ENCODE measurements at places on chromosomes 3 and 15.

GRCh38 chr3:10505050-10505790 lies at the start of gene ATP2B2:
Gene ATP2B2 (minus strand): TSS chr3:10505586. CDS start chr3:10449543, 56,043 bp downstream.
- peak; percentile 39 for DNase-seq

DNA sequence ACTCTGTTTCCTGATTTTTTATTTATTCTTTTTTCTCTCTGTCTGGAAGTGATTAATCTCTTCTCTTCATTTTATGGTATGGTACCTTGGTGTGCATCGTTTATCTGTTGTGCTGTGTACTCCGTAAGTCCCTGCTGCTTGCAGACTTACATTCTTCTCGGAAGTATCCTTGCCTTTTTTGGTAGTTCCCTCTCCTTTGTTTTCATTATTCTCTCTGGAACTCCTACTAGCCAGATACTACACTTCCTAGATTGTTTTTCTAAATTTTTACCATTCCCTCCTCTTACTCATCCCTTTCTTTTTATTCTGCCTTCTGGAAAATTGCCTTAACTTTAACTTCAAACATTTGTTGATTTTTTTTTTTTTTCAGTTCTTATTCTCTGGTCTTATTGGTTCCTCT lies 27.2 kb downstream of the PIK3CA start:
- no peak for DNase-seq

DNA sequence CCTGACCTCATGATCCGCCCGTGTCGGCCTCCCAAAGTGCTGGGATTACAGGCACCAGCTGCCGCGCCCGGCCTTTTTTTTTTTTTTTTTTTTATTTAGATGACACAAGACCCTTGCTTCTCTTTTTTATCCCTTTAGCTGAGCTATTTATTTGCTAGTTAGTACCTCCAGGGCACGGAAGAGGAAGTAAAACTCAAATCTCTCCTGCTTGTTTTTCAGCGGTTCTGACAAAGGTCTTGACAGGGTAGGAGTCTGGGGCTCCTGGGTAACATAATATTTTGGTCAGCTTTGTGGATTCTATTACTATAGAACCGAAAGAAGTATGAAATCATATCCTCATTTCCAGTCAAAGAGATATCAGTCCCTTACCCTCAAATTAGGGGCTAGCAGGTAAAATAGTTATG lies 44.0 kb upstream of the ETV5 start:
- no peak for DNase-seq

DNA sequence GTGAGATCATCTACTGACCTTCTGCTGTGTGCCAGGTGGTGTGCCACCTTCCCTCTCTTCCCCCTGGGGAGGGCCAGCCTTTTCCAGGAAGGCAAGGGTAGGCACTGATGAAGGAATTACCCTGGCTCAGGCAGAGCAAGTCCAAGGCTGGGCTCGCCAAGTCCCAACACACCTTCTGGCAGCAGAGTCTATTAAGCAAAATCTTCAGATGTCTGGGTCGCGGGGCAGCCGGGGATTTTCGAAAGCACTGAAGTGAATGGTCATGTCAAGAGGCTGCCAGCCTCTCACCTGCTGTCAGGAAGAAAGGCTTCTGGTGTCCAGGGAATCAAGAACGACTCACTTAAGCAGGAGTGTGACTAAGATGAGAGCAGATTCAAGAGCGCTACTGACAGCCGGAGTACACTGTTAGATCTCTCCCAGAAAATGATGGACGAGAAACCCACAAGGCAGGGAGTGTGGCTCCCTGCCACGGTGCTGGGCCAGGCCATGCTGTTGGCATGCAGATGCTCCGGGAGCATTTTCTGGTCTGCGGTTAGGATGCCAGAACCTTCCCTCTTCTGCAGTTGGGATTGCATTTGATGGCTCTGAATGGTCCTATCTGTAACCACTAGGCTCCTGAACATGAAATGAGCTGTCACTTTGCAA lies 479.8 kb downstream of the SHQ1 start:
- no peak for DNase-seq

DNA sequence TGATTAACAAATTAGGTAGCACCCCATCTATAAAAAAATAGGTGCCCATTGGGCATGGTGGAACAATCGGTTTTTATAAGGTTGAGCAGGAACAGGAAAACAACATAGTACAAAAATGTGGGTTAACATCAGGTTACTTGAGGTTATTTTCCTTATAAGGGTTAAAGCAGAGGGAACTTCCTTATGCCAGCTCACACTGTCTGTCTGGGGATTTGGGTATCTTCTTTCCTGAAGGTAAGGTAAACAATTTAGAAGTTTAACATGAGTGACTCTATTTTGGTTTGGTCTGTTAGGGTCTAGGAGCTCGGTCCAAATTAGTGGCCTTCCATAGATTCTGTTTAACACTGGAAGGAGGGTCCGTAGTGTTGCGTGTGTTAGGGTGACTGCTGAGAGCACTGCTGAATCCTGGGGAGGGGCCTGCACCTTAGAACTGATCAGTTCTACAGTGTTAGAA lies 14.7 kb downstream of the CHD2 start:
- no peak for DNase-seq

GRCh38 chr15:85788771-85789495 lies 5.8 kb downstream of the KLHL25 start:
- DNase-seq = no peak

- no peak for DNase-seq
Observed at GRCh38 chr3:180594631-180595558, 7.1 kb upstream of the TTC14 start.

DNA sequence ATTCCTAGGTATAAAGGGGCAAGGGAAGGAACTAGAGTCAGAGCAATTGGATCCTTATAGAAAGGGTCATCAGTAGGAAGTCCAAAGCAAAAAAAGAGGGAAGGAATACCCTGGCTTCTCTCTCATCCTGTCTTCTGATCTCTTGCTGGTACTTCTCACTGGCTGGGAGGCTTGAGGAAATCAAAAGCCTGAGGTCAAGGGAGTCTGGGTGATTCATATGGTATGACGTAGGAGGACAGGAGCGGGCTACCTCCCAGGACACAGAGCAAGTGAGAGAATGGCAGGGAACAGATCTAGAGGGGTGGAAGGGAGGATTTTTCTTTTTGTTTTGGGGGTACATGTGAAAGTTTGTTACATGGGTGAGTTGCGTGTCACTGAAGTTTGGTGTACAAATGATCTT lies 76.0 kb downstream of the CFAP20DC start:
- DNase-seq = no peak

- DNase-seq = no peak
Observed at GRCh38 chr15:93770788-93771187, 460.6 kb upstream of the MCTP2 start.

DNA sequence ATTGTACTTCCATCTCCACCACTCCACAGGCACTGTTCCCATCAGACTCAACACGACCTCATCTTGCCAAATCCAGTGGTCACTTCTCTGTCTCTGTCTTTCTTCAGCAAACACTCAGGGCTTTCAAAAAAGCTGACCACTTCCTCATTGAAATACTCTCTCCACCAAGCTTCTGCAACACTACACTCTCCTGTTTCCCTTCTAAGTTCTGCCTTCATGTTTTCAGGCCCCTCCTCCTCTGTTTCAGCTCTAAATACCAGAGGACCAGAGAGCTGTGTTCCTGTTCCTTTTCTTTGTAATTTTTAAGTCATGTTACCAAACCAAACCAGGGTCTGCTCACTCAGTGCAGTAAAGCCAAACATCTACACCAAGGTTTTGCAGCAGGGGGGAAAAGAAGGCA lies 33.8 kb upstream of the ACP3 start:
- DNase-seq = no peak

- DNase-seq = no peak
Observed at GRCh38 chr15:72281713-72282112, 9.4 kb upstream of the PARP6 start.

DNA sequence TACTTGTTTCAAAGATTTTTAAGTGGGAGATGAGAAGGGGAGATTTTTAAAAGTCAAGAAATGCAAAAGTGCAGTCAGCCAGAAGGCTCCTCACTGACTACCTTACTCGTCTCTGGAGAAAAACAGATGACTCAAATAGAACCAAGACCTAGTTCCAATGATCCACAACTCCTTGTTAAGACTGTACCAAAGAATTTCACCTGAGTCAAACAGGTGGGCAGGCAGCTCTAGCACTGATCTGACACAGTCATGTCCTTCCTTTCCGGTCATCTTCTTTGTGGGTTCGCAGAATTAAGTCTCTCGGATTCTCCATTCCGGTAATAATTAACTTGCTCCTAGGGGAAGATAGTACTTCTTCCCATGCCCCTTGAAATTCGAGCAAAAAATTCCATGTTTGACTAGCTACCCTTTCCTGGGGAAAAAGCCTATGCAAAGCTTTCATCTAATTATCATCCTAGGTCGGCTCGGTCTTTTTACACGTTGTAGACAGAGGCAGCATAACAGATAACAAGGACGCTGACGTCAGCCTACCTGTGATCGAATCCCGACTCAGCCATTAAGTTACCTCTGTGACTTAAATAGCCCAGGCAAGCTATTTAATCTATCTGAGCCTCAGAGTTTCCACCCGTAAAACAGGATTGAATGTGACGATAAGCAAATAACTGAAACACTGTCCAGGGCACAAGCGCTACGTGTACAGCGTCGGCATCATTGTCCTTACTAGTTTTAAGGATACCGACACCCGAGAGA lies 758 bp downstream of the SELENOK start:
- no peak for DNase-seq

GRCh38 chr3:159062734-159063410 lies 261.0 kb downstream of the MFSD1 start:
- DNase-seq = no peak

GRCh38 chr15:47742334-47742733 lies 25.0 kb downstream of the SEMA6D start:
- no peak for DNase-seq

DNA sequence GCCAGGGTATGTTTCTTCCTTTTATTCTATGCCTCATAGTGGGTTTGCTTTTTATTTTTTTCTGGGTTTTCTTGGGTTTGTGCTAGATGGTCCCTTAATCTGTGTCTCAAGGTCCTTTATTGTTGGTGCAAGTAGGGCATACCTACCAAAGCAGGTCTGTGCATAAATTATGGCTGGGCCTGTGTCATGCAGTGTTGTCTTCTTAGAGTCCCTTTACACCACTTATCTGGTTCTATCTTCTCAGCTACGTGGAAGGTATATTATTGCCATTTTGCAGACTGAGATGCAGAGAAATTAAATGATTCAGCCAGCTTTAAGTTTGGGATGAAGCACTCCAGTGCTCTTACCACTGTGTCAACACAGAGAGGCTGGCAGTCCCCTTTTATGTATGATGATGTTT lies 293.5 kb upstream of the SOX2 start:
- DNase-seq = no peak

DNA sequence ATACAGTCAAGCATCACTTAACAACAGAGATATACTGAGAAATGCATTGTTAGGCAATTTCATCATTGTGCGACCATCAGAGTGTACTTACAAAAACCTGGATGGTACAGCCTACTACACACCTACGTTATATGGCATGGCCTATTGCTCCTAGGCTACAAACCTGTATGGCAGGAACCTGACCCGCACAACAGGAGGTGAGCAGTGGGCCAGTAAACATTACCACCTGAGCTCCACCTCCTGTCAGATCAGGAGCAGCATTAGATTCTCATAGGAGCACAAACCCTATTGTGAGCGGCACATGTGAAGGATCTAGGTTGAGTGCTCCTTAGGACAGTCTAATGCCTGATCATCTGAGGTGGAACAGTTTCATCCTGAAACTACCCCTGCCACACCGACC lies 89.7 kb downstream of the SCAPER start:
- no peak for DNase-seq

- DNase-seq = no peak
Observed at GRCh38 chr3:52939600-52939999, 42.3 kb upstream of the STIMATE start.

DNA sequence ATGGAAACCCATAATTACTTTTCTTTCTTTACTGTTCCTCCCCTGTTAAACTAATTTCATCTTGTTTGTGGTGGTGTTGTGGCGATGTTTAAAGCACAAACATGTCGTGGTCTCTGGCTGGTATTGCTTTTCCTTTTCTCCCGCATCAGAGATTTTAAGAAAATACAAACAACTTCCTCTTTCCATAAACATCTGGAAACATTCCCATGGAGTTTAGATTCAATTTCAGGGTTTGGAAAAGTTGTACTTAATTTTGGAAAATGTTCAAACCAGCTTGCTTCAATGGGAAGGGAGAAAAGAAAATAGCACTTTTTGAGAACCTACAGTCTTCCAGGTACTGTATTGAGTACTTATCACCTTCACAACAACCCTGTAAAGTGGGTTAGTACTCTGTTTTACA lies 30.4 kb downstream of the STARD9 start:
- no peak for DNase-seq

GRCh38 chr3:139574026-139574947 lies 34.7 kb upstream of the RBP1 start:
- no peak for DNase-seq

DNA sequence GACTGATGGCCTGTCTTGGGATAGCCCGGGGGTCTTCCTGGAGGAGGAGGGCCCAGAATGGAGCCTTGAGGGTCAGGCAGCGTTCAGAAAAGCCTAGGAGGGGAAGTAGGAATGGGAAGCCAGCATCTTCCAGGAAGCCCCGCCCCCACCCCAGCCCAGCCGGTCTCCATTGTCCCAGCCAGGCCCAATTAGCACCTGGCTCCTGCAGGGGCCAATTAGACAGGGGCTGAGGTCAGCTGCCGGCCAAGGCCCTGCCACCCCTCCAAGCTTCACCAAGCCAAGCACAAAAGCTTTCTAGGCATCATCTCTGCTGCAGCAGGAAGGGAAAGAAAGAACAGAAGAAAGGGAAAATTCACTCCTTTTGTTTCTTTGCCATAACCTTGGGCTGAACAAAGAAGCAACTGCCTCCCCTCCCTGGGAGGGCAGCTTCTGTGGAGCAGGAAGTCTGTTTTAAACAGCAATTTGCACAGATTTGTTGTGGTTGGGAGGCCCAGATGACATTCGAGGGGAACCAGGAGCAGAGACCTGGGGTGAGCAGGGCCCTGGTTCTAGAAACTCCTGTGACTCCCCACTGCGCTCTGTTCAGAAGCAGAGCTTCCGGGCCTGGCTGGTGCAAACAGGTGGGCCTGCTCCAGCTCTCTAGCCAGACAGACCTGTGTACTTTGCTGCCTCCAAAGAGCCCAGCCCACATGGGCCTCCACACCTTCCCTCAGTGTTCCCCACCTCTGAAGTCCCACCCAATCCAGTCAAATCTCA lies 47.7 kb downstream of the CYP11A1 start:
- DNase-seq = no peak

GRCh38 chr15:48761393-48762158 lies 49.3 kb downstream of the CEP152 start:
- DNase-seq = no peak

GRCh38 chr3:178567611-178568010 lies 31.4 kb downstream of the KCNMB2 start:
- no peak for DNase-seq

GRCh38 chr15:79009379-79009778 lies 64.5 kb upstream of the CTSH start:
- DNase-seq = no peak

- no peak for DNase-seq
Observed at GRCh38 chr3:119033393-119034255, 1.0 kb downstream of the IGSF11 start.

GRCh38 chr15:64452988-64453688 lies 7.2 kb upstream of the ZNF609 start:
- no peak for DNase-seq

GRCh38 chr15:62873203-62873602 lies 169.3 kb upstream of the TPM1 start:
- no peak for DNase-seq
